Stimulated activated CD8-positive, alpha-beta memory T cell treated with anti-CD3 and anti-CD28 coated beads, Interleukin-15, amount 100 ng/mL, for 4 hours (primary cell): ENCODE measurements at places on chromosomes 1 and 21.

- DNase-seq = no peak
These were observed 327.3 kb upstream of the SGIP1 start for GRCh38 chr1:66206563-66207144.

- DNase-seq = no peak
These were observed 2.2 kb downstream of the ITSN1 start for GRCh38 chr21:33644383-33645074.

- no peak for DNase-seq
These were observed 488.7 kb downstream of the PTBP2 start for GRCh38 chr1:97210307-97210706.

DNA sequence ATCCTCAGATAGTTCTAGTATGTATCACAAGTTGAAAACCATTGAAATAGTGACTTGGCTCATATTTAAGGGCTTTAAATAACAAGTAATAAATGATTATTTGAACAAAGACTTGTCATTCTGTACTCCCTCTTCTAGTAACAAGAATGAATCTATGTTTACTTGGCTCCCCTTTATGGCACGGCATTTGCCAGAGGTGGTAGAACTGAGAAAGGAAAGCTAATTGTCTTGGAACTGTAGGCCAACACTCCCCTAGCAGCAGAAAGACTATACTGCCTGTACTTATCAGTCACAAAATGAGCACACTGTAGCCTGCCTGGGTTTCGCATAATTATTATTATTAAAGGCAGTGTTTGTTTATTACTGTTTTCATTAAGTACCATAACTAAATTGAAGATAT lies 29.6 kb upstream of the SMYD2 start:
- no peak for DNase-seq

- no peak for DNase-seq
These were observed 97.4 kb downstream of the EPB41 start for GRCh38 chr1:29011775-29012174.

DNA sequence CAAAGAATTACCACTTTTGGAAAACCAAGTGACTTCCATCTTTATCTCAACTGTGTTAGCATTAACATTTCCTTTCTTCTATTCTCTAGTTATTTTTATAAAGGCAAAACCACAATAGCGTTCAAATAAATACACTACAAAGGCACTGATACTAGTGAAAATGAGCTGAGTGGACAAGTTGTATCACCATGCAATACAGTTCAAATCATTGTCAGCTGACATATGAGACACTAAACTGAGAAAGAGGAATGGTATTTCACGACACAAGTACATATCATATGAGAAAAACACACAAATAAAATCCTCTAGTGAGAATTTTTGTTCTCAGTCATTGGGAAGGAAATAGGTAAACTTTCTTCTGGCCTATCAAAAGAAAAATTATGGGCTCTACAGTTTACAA lies 26.2 kb downstream of the ENAH start:
- DNase-seq = no peak

GRCh38 chr1:231327617-231328016 lies 10.0 kb downstream of the EXOC8 start:
- no peak for DNase-seq

DNA sequence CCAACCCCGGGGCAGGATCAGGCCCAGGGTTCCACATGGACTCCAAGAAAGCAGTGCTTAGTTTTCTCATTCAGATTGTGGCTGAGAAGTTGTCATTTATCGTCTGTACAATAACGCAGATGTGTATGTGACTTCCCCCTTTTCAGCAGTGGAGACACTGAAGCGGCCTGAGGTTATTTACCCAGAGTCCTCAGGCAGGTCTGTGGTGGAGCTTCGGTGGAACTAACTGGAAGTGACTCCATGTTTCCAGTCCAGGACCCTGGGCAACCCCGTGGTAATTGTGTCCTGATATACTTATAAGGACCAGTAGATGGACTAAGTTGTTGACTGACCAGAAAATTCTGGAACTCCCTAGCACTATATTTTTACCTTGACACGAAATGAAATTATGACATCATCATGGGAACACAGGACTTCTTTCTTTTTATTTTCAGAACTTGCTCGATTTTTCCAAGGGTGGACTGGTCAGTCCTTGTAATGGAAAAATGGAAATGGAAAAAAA lies 1.0 kb upstream of the IER5 start:
- no peak for DNase-seq

DNA sequence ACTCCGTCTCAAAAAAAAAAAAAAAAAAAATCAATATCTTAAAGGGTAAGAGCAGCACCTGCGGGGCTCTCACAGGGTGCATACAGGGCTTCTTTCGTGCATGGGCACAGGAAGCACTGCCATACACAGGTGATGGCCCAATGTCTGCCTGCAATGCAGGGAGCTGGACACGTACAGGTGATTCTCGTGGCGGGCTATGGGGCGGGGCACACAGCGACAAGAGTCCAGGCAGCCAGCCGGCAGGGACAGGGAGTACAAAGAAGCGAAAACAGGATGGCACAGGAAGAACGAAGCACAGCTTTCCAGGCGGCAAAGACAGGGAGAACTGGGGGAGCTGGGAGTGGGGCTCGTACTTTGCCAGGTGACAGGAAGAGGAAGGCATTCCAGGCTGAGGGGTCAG lies 1.6 kb downstream of the KIF17 start:
- no peak for DNase-seq

- DNase-seq = no peak
These were observed 48.9 kb upstream of the PTGFR start for GRCh38 chr1:78441921-78442320.

- DNase-seq = no peak
These were observed 185.8 kb upstream of the PLD5 start for GRCh38 chr1:242710286-242710685.

- no peak for DNase-seq
These were observed 52.9 kb downstream of the DEGS1 start for GRCh38 chr1:224235813-224236493.

- no peak for DNase-seq
These were observed 35.0 kb upstream of the SLC2A1 start for GRCh38 chr1:42993502-42994136.

- DNase-seq = no peak
These were observed 34.1 kb upstream of the NEK7 start for GRCh38 chr1:198122693-198123092.

GRCh38 chr21:45250272-45250671 lies 37.4 kb downstream of the POFUT2 start:
- DNase-seq = no peak

- DNase-seq = no peak
These were observed 20.2 kb upstream of the RABGGTB start for GRCh38 chr1:75765697-75766355.

DNA sequence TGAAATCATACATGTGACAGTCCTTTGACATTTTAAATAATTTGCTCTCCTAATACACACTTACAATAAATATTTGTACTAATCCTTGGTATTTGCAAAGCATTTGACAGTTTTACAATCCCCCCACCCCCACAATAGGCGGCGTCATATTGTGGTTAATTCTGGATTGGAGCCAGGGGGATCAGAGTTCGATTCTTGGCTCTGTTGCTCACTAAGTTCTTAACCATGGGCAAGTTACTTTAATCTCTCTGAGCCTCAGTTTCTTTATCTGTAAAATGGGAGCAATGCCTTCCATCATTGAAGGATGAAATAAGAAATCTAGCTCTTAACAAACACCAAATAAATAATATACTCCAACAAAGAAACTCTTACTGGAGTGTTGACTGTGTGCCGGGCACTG lies 23.8 kb downstream of the CACNA1S start:
- DNase-seq = no peak

DNA sequence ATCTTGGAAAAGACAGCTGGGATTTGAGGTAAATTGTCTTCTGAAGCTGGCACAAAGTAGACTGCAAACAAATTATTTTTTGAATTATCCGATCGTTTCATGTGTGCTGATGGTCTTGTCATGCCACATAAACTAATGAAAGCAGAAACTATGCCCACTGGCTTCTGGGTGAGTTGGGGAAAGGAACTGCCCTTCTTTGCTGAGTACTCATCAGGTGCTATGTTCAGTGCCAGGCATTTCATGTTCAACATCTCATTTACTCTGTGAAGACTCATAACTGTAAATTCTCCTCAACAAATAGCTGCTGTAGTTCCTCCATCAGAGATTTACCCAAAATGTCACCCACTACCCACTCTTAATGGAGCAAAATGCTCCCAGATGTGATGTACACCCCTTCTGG lies 1.2 kb downstream of the TRIT1 start:
- no peak for DNase-seq
